CD4-positive, CD25-positive, alpha-beta regulatory T cell (primary cell): ENCODE measurements at places on chromosomes 1 and 21.

GRCh38 chr1:219781491-219781890 is 146.9 kb downstream of the SLC30A10 start:
- H3K36me3 ChIP-seq, result no peaks in the 10 kb centered on the region
- H3K4me3 ChIP-seq, result no peak overlapping the region
- no peaks in the 10 kb centered on the region for H3K4me1 ChIP-seq
- H3K27ac ChIP-seq, result no peak overlapping the region
- no peaks in the 10 kb centered on the region for H3K27me3 ChIP-seq

- no peak overlapping the region for H3K4me3 ChIP-seq
- DNase-seq, result no peak
- no peaks in the 10 kb centered on the region for H3K27me3 ChIP-seq
- no peaks in the 10 kb centered on the region for H3K4me1 ChIP-seq
Measured at GRCh38 chr1:2976180-2976562, 45.1 kb upstream of the ACTRT2 start.

DNA sequence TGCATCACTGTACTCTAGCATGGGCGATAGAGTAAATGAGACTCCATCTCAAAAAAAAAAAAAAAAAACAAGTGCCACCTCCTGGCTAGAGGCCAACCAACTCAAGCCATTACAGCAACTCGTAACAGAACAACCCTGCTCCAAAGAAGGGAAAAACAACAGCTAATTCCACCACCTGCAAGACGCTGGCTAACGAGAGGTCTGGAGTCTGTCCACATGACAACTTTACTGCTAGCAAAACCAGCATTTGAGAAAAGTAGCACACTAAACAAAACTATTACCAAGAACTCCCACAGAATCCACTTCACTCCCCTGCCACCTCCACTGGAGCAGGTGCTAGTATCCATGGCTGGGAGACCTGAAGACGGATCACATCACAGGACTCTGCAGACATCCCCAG is 24.1 kb upstream of the EGLN1 start:
- H3K4me3 ChIP-seq, result no peak overlapping the region
- DNase-seq, result no peak
- no peak overlapping the region for H3K27ac ChIP-seq
- H3K4me1 ChIP-seq, result no peaks in the 10 kb centered on the region
- peaks cover 28% of the 10 kb centered on the region for H3K27me3 ChIP-seq

GRCh38 chr1:81678779-81679178 is 122.0 kb upstream of the ADGRL2 start:
- H3K4me3 ChIP-seq, result no peak overlapping the region
- H3K27ac ChIP-seq, result no peak overlapping the region
- H3K4me1 ChIP-seq, result no peaks in the 10 kb centered on the region

DNA sequence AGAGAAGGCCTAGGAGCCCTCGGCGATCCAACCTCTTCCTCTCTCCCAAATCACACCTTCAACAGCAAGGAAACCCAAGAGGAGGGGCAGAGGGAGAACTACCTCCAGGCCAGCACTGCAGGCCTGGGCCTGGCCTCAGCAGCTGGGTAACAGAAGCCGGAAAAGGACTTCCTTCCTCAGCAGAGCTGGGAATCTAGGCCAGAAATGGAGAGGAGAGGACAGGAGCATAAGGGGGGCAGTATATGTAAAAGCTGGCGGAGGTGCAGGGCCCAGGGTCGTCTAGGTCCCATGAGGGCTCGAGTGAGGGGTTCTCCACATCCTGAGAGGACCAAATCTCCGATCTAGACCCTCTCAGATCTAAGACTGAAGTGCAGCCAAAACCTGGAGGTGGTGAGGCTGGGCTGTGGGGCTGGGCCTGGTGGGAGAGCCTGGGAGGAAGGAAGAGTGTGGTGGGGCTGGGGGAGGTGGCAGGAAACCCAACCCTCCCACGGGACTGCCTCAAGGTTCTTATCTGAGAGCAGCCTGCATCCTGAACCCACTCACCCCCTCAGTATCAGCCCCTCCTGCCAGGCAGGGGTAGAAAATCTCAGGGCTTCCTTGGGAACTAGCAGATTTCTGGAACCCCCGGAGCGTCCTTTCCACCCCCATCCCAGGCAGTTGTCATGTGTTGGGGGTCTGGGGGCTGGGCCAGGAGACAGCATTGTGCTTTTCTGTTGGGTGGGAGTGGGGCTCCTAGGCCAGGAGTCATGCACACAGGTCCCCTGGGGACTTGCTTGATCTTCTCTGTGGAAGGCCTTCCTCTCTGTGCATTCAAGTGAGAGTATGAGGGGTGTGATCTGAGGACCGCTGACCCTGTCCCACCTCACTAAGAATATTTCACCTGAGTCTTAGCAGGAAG is 33.0 kb downstream of the PIK3C2B start:
- peaks cover 18% of the 10 kb centered on the region for H3K36me3 ChIP-seq
- H3K4me3 ChIP-seq, result no peak overlapping the region
- peak overlapping the region; percentile 57 for H3K27ac ChIP-seq
- DNase-seq, result peak; percentile 42
- H3K4me1 ChIP-seq, result peaks cover 35% of the 10 kb centered on the region
- H3K27me3 ChIP-seq, result no peaks in the 10 kb centered on the region

DNA sequence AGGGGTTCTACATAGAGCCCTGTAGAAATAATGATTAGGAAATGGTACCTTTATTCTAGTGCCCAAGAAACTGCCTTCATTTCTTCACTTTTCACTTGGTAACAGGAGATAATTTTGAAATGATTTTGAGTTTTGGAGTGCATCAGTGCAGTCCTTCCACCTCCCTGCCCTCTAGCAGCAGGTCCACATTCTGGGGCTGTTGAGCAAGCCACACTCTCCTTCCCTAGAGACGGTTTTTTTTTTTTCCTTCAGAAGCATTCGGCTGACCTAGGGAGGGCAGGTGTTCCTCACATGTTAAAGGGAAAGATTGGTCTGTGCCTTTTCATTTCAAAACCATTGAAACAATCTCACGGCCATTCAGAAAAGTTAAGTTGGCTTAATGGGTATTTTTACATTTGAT is 39.8 kb downstream of the SLC37A1 start:
- H3K36me3 ChIP-seq, result peaks cover 18% of the 10 kb centered on the region
- no peak overlapping the region for H3K4me3 ChIP-seq
- H3K4me1 ChIP-seq, result no peaks in the 10 kb centered on the region
- no peak for DNase-seq

GRCh38 chr1:223641523-223642039 is 23.9 kb downstream of the CAPN8 start:
- H3K36me3 ChIP-seq, result no peaks in the 10 kb centered on the region
- H3K27ac ChIP-seq, result no peak overlapping the region
- H3K4me1 ChIP-seq, result no peaks in the 10 kb centered on the region

GRCh38 chr1:153647346-153647714 is 11.2 kb upstream of the SNAPIN start:
- no peak overlapping the region for H3K4me3 ChIP-seq
- H3K27me3 ChIP-seq, result no peaks in the 10 kb centered on the region
- peaks cover 44% of the 10 kb centered on the region for H3K36me3 ChIP-seq
- H3K27ac ChIP-seq, result no peak overlapping the region

DNA sequence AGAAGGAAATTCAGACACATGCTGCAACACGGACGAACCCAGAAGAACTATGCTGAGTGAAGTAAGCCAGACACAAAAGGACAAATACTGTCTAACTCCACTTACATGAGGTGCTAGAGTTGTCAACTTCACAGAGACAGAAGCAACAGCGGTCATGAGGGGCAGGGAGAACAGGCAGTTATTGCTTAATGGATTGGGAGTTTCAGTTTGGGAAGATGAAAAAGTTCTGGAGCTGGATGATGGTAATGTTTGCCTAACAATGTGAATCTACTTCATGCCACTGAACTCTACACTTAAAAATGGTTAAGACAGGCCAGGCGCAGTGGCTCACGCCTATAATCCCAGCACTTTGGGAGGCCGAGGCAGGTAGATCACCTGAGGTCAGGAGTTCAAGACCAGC is 12.1 kb downstream of the PARP1 start:
- DNase-seq, result no peak
- H3K4me1 ChIP-seq, result peaks cover 8% of the 10 kb centered on the region
- no peak overlapping the region for H3K27ac ChIP-seq
- H3K27me3 ChIP-seq, result no peaks in the 10 kb centered on the region
- peaks cover 77% of the 10 kb centered on the region for H3K36me3 ChIP-seq

- no peaks in the 10 kb centered on the region for H3K36me3 ChIP-seq
- no peak overlapping the region for H3K27ac ChIP-seq
- no peaks in the 10 kb centered on the region for H3K4me1 ChIP-seq
- H3K4me3 ChIP-seq, result no peak overlapping the region
Measured at GRCh38 chr1:238119861-238120260, 229.1 kb upstream of the ZP4 start.

DNA sequence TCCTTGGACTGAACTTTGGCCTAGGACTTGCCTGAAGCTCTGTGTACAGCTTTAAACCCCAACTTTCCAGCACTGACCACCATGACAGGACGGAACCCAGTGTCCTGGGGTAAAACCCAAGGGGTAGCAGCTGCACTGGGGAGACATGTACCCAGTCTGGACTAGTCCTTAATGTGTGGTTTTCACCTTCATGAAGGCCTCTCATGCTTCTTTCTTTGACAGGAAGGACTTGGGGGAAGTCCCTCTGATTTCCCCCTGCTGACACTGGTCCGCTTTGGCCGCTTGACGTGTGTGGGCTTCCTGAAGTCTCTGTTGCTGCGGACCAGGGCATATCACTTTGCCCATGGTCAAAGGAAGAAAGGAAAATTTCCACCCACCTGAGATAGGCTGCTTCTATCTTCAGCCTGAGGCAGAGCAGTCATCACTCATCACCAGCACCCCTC is 66.3 kb upstream of the PRDX6 start:
- H3K4me3 ChIP-seq, result no peak overlapping the region
- peaks cover 3% of the 10 kb centered on the region for H3K4me1 ChIP-seq
- peaks cover 11% of the 10 kb centered on the region for H3K36me3 ChIP-seq
